ENCODE measurements at places on chromosomes 7 and 10. TPM values are rescaled to one million over a fixed set of nuclear protein-coding genes. Genes with fewer than 3 reads are reported as not detected.

GRCh38 chr10:124697837-124698544, 46.2 kb downstream of the FAM53B start:
- no peak for DNase-seq

GRCh38 chr10:17236468-17237148, 8.6 kb downstream of the VIM start:
- no peak for DNase-seq

DNA sequence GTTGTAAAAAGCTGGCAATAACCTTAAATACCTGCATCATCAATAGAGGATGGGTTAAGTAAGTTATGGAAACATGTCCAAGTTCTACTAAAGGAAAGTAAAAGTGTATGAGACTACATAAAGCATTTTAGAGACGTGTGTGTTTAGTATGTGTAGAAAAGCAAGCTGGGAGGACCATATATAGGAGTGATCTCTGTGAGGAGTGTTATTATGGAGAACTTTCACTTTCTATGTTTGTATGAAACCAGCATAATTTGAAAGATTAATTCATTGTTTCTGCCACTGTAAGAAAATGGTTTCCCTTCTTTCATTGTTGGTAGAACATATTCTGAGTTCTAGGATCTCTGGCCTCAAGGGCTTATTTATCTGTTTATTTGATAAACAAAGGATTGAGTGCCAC, 19.2 kb upstream of the PDLIM1 start:
- DNase-seq: no peak

DNA sequence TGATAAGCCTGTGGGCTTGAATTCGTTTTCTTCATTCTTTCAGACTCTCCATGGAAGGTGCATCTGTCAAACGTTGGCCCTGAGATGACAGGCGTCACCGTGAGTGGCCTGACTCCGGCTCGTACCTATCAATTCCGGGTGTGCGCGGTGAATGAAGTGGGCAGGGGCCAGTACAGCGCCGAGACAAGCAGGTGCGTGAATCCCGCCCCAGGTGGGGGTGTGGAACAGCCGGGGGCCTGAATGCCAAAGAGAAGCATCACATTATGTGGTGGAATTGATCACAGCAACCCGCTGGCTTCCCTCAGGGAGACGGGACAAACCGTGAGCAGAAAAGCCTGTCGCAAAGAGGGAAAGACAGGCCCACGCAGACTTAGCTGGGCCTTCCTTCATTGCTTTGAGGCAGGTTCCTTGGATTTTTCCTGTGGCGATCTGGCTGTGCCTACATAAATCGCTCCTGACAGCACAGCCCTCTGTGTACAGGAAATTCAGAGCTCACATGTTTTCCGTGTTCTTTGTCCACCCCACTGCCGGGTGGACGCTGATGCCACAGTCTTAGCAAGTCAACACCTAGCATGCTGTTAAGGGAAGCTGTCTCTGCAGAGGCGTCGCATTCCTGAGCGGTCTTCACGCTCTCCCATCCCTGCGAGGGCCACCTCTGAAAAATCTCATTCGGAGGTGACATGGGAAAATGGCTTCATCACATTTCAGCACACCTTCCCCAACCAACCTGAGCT, 671.0 kb upstream of the FOXK1 start:
- no peak for DNase-seq

GRCh38 chr10:86943316-86944030, 13.9 kb downstream of the MMRN2 start:
- peak; percentile 19 for DNase-seq

- no peak for DNase-seq
These were observed 203.7 kb downstream of the SORCS1 start for GRCh38 chr10:106960812-106961211.

CHST3 gene
- total RNA-seq: 6.0 TPM

DNA sequence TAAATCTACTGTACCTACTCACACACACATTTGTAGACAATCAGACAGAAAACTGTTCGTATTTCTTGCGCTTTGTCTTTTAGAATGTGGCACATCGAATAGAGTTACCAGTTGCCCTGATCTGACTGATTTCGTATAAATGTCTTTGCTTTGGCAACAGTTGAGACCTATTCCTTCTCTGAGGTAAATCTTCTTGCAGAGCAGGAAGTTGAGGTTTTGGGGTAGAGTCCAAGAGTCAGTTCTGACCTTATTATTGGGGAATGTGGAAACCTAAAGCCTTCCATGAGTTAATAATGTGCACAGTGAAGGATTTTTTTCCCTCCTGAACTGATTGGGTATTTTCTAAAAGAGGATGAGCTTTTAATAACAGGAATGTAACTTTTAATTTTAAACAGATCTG, 135.3 kb downstream of the KIAA1217 start:
- DNase-seq: no peak

- DNase-seq: no peak
These were observed 9.4 kb downstream of the HHEX start for GRCh38 chr10:92699193-92699517.

DNA sequence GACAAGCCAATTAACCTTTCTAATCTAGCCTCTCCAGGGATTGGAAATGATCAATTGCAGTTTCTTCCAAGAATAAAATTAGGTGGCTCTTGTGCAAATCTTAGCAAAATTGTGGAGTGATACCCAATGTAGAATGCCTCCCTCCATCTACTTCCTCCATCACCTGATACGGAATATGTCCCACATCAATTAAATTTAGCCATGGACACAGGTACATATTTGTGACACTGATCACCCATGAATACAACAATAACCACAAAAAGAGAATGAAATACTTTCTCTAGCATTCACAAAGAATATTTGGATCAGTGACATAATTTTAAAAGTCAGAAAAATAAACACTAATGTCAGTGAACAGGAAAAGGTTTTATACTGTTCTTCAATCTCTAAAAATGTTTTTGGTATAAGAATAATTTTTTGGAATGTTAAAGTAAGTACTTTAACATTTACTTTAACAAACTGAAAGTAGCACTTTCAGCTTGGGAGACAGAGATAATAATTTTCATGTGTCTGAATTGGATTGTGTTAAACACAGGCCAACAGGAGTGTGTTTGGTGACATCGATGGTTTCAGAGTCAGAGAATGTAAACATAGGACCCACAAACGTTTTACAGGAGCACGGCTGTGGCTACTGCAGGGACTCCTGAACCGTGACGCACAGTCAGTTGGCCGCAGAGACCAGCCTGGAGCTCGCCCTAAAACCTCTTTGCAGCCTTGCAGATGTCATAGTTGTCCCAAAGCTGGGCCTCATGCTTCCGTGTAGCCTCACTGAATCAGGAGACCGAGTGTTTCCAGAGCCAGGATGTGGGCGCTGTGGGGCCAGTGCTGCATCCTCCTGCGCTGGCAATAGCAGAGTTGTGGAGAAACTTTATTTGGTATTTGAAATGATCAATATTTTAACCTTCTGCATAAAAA, 7.2 kb downstream of the RBM20 start:
- no peak for DNase-seq

MYL10 gene
- 0.50 TPM for total RNA-seq

ZCCHC24 gene
- 3.8 TPM for total RNA-seq

DNA sequence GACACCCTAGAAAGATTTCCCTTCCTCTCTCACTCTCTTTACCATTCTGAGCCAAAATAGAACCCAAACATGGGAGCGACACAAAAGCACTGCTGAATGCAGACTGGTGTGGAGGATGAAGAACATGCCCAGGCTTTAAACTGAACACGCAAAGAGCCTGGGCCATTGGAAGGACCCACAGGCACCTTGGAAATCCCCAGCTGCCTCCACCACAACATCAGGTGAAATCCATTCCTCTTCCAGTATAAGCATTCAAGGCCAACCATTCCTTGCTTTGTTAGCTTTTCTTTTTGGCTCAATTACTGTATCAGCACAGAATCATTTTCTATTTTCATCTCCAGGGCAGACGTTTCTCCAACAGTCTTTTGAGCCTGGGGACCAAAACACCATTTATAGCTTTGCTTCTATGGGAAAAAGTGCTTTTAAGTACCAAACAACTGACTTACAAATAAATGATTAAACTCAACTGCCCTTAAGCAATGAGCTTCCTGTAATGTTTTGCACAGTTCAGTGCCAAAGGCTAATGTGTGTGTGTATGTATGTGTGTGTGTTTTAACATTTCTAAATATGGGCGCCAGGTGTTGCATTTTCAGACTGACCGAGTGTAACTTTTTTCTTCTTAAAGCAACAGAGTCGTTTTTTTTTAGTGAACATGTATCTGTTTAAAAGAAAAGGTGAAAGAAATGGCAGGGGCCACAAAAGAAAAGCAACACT, 16.2 kb upstream of the BLNK start:
- no peak for DNase-seq

GRCh38 chr7:123131556-123131955, 68.2 kb downstream of the SLC13A1 start:
- DNase-seq: no peak

GRCh38 chr10:60029475-60029874, 123.1 kb upstream of the CCDC6 start:
- no peak for DNase-seq

DNA sequence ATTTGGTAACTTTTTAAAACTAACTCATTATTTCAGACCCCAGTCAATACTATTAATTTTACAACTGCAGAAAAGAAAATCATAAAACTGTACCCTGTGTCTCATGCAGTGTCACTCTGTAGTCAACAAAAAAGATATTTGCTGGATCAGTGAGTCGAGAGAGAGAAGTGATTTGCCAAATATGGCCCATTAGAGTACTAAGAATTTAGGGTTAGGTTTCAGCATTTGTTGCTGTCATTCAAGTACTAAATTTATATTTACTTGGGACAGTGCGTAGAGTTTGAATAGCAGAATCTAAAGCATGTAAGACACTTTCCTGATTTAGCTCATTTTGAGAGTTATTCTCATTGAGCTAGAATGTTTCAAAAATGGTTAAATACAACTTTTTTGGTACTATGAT, 38.9 kb downstream of the CACNA2D1 start:
- DNase-seq: no peak

AKR1C4 gene
- not detected for total RNA-seq

SEPTIN7 gene
- total RNA-seq: 188 TPM

DNA sequence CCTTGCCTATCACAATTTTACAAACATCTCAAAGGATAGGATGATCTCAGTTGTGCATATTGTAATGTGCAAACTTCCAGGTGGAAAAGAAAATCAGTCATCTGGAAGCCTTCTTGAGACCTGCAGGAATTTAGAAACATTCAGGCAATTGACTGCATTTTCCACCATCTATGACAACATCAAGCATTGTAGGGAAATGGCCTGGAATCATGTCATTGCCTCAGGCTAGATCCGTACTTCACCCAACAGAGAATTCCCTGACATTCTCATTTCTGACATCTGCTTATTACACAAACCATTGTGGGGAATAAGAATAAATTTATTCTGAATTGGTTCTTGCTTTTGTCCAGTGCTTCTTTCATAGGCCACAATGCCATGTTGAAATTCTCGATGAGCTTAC, 124.9 kb upstream of the NPVF start:
- DNase-seq: no peak

GRCh38 chr7:149704507-149704906, 68.9 kb downstream of the ZNF467 start:
- no peak for DNase-seq

LMOD2 gene
- not detected for total RNA-seq

DNA sequence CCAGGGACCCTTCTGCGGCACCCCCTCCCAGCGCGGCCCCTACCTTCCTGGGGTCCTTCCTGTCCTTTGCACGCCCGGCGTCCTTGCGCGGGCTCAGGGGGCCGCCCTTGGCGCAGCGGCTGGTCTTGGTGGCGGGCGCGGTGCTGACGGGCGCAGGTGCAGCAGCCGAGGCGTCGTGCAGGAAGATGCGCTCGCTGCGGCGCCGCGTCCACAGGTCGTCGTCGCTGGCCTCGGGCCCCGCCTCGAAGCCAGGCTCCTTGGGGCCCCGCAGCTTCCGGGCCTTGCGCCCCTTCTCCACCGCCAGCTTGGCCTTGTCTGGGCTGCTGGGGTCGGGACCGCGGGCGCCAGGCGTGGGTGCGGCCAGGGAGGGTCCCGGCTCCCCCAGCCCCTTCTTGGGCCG, 49.8 kb downstream of the SLC29A4 start:
- peak; percentile 33 for DNase-seq

GRCh38 chr7:127252377-127252713, 396 bp downstream of the GRM8 start:
- no peak for DNase-seq

DNA sequence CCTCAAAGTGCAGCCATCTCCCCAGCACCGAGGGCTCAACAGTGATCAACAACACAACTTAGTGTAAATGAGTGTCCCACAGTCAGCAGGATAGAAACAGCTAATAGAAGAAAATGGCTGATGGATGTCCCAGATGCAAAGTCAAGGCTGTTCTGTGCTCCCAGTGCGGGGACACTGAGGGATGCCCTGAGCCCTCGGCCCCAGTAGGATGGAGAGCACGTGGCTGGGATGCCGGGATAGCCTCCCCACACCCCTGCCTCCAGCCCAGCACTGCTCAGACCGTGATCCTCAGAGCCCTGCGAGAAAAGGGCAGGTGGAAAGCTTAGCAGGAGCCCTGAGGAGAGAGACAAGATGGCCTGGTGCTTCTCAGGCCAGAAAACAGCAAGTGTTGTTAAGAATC, 243.9 kb upstream of the TCERG1L start:
- no peak for DNase-seq

COL28A1 gene
- 0.92 TPM for total RNA-seq

- no peak for DNase-seq
These were observed 16.5 kb upstream of the CREB5 start for GRCh38 chr7:28395831-28396230.

- no peak for DNase-seq
These were observed 73.9 kb upstream of the CXCL12 start for GRCh38 chr10:44458671-44459413.

SH2B2 gene
- total RNA-seq: 9.4 TPM

NOS3 gene
- 4.5 TPM for total RNA-seq

DNA sequence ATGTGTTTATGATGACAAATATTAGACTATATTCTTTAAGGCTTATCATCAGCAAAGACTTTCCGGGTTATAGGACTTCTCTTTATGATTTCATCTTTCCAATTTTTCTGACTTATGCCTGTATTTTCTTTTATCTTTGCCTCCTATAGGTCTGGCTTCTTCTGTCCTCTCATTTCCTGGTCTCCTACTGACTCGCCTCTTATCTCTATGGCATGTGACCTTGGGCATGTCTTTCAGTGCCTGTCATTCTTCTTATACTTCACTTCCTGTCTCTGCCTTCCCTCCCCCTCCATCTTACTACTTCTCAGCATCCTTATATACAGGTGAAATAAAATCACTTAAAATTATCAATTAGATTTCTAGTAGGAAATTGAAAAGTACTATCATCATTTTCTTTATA, 42.2 kb downstream of the PCDH15 start:
- DNase-seq: no peak

Data from H9 (cell line).